ENCODE measurements at places on chromosomes 5 and 9. TPM values are rescaled to one million over a fixed set of nuclear protein-coding genes. Genes with fewer than 3 reads are reported as not detected.

DNA sequence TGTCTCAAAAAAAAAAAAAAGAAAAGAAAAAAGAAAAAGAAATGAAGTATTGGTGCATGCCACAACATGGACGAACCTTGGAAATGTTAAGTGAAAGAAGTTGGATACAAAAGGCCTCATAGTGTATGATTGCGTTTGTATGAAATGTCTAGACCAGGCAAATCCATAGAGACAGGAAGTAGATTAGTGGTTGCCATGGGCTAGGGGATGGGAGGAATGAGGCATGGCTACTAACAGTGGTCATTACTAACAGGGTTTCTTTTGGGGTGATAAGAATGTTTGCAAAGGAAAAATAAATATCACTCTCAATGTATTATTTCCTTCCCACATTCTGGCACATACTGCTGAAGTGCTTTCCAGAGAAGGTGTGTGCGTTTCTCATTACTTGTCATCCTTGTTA, 44.1 kb downstream of the UGCG start:
- DNase-seq: no peak

- no peak for DNase-seq
Observed at GRCh38 chr9:109652971-109653370, 127.0 kb upstream of the PALM2AKAP2 start.

AJM1 gene
- polyA plus RNA-seq: 0.46 TPM

- no peak for DNase-seq
Observed at GRCh38 chr5:52853650-52854049, 65.9 kb downstream of the ITGA1 start.

DNA sequence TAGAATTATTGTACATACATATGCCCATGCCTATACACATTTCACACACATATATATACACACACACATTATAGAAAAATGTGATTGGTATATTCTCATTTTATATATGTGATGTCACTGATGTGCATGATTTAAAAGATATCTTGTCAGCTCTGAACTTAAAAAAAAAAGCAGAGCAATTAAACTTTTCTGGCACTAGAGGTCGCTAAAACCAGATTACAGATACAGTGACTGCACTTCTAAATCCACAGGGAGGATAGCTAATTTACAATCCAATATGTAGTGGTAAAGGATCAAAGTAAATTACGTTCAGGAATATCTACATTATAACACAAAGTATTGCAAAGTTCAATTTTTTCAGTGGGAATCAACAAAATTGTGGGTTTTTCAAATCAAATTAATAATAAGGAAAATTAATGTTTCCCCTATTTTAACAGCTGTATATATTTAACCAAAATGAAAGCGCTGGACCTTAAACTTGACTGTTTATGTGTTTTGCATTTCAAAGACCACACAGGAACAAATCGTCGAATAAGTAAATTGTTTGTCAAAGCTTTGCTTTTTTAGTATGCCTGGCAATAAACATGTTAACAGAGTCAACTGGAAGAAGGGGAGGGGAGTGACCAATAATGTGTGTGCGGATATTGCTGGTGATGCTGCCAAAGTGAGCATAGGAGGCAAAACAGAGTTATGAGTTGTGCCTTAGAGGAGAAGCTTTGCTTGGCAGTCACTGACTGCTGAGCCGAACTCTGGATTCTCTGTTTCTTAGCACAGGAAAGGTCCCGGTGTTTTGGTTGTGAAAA, 1201.4 kb upstream of the C9orf72 start:
- DNase-seq: peak; percentile 8
